ENCODE measurements at places on chromosomes 6 and 20.

DNA sequence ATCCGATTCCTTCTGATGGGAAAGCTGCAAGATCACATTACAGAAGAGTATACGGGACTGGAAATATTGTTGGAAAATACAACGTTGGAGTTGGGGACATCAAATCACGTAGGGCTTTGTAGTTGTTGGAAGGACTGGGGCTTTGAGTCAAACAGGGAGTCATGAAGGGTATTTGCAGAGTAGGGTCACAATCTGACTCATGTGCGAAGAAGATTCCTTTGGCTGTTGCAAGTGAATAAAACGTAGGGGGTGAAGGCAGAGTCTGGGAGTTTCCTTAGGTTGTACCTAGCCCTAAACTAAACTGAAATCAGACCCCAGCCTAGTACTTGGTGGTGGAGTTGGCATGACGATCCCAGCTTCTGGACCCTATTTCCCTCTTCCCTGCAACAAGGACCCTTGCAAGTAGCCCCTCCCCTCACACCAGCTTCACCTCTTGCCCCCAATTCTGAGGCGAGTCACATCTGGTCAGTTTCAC lies 32.3 kb downstream of the SNX5 start:
- no peak for DNase-seq

DNA sequence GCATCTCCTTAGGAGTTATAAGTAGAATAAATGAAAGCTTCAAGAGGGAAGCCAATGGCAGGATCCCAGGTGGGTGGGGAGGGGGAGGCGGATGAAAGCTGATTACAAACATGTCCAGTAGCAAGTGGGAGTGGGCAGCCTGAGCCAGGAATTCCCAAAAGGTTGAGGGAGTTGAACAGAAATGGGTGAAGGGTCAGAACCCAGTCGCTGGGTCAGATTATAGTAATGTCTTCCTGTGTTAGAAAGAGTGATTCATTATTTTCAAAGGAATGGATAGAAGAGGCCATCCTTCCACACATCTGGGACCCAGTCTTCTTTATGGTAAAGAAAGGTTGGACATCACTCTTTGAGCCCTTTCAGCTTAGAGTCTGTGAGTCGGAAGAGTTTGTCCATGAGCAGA lies 41.0 kb upstream of the FAM50B start:
- no peak for DNase-seq

- DNase-seq, result peak; percentile 62
These were observed 4.7 kb downstream of the CITED2 start for GRCh38 chr6:139369568-139370282.

DNA sequence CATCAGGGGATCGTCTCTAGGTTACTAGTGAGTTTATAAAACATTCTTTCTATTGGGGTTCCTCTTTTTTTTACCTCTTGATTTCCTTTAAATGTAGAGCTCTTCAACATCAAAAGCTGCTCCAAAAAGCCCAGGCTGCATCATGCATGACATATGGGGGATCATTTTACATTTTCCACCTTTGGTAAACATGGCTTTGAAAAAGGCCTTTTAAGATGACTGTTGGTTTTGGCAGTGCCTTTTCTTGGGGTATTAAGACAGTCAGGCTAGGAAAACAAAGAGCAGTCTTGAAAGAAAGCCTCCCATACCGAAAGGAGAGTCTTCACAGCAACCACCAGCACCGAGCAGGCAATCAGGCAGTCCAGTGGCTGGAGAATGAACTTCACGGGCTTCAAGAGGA lies 73.2 kb downstream of the NPEPL1 start:
- no peak for DNase-seq

DNA sequence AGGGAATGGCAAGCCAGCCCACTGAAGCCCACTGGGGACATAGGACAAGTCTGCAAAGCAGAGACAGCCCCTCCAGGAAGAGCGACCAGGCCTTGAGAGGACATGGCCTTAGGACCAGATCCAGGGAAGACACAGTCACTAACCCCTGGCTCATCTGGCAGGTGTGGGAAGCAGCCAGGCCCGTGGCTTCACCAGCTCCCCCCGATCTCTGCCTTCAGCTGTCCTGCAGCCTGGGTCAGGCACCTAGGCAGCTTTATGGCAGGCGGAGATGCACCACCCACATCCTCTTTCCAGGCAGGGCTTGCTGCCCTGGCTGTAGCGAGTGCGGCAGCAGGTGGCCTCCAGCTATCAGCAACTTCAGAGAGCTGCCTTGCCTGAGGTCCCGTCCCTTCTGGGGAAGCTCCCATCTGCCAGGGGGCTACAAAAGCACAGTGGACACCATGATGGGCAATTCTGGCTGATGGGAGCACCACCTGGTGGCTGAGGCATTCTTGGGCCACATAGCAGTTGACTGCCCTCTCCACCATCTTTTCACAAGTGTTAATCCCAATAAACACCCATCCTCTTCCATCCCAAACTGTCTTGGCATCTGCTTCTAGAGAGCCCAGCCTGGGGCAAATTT lies 85.8 kb downstream of the DZANK1 start:
- DNase-seq, result no peak

Measured in CD4-positive, alpha-beta T cell treated with Interleukin-12 subunit alpha and Interleukin-12 subunit beta, for 1 hour (primary cell).